ENCODE measurements at places on chromosomes 11 and 22.

- no peak for ATAC-seq
Observed at GRCh38 chr11:87290304-87290922, 252.7 kb downstream of the TMEM135 start.

DNA sequence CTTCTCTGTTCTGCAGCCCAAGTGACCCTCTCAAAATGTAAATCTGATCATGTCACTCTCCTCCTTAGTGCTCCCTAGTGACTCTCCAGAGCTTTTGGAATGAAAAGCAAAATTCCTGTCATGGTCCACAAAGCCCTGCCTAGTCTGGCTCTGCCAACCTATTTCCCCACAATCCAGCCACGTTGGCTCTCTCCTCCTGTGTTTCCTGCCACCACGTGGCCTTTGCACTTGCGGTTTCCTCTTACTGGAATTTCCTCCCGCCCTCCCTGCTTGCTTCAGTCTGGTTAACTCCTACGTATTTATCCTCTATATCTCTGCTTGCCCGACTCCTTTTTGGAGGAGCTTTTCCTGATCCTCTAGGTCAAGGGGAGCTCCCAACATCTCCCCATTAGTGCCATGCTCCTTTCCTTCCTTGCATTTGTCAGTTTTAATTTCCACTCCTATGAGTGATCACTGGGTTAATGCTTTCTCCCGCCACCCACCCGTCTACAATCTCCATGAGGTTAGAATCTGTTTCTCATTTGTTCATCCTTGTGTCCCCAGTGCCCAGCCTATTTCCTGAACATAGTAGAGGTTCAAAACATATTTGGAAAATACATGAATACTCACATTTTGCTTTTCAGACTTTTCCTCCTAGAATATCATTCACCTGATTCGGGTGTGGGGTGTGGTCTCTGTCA lies 11.5 kb downstream of the NNMT start:
- no peak for ATAC-seq

GRCh38 chr11:65857853-65858680 lies at the start of gene CFL1:
TSS of gene CFL1 (minus strand) at chr11:65858180. CDS start at chr11:65858099, 81 bp downstream.
- peak; percentile 76 for ATAC-seq

GRCh38 chr22:37070744-37071143 lies 19.2 kb downstream of the KCTD17 start:
- no peak for ATAC-seq

GRCh38 chr11:66258473-66258893 lies 10.0 kb upstream of the RAB1B start:
- ATAC-seq, result no peak

DNA sequence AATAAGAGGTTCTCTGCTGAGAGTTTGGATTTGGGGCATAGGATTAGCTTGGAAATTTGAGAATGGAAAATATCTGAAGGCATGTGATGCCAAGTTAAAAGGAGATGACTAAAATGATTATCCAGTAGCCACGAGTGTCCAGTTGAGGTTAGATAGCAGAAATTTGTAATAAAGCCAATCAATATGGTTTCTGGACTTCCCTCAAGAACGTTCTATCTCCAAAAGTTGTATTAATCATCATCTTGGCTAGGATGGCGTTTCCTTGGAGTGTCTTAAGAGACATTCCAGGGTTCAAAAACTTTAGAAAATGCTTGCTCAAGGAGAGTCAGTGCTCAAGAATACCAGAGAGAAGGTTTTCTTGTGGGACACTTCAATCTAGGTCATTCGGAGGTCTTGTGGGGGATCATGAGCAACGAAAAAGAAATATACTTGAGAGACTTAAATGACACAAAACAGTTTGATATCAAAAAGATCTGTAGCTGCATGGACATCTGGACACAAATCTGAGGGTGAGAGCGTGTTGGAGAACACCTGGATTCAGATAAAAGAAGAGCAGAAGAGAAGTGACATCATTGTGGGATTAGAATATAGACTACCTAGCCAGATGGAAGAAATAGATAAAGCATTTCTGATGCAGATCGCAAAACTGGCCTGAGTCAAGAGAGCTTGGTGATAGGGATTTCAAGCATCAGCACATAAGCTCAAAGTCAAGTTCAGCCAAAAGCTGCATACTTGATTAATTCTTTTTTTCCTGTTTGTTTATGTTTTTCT lies 97.7 kb downstream of the ARFGAP2 start:
- ATAC-seq, result no peak

GRCh38 chr11:59660621-59661020 lies 8.2 kb downstream of the PATL1 start:
- ATAC-seq, result no peak

GRCh38 chr11:69915501-69916250 lies 96.5 kb upstream of the FGF3 start:
- no peak for ATAC-seq

DNA sequence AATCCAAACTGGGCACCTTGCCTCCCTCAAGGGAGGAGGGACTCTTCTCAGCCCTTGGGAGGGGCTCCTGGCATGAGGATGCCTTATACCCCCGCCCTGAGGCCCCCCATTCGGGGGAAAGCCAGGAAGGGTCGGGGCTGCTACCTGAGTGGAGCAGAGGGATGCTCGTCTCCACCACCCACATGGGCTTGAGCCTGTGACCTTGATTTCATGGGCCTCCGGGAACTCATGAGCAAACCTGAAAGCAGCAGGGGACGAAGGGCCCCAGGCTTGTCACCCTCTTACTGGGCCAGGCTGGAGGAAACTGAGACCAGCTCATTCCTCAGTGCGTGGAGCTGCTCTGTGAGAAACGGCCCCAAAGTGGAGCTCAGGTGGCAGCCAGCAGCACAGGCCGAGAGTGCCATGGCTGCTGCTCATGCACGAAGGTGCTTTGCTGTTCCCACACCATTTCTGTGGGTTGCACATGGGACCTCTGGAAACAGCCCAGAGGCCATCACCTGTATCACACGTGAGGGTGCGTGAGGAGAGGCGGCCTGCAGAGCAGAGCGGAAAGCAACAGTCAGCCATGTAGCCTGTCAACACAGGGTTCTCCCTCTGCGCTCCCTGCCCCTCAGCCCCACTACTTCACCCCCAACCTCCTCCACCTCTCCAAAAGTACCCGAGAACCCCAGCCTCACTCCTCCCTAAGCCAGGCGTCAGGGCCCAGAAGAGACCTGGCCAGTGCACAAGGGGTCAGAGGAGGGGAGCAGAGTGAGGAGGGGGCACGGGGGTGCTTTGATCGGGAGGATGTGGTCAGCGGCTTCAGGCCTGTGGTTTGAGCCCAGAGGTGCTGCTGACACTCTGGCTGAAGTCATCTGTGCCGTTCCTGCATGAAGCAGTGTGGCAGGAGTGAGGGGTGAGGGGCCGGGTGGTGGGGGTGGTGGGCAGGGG lies 14.1 kb upstream of the IL2RB start:
- peak; percentile 59 for ATAC-seq

DNA sequence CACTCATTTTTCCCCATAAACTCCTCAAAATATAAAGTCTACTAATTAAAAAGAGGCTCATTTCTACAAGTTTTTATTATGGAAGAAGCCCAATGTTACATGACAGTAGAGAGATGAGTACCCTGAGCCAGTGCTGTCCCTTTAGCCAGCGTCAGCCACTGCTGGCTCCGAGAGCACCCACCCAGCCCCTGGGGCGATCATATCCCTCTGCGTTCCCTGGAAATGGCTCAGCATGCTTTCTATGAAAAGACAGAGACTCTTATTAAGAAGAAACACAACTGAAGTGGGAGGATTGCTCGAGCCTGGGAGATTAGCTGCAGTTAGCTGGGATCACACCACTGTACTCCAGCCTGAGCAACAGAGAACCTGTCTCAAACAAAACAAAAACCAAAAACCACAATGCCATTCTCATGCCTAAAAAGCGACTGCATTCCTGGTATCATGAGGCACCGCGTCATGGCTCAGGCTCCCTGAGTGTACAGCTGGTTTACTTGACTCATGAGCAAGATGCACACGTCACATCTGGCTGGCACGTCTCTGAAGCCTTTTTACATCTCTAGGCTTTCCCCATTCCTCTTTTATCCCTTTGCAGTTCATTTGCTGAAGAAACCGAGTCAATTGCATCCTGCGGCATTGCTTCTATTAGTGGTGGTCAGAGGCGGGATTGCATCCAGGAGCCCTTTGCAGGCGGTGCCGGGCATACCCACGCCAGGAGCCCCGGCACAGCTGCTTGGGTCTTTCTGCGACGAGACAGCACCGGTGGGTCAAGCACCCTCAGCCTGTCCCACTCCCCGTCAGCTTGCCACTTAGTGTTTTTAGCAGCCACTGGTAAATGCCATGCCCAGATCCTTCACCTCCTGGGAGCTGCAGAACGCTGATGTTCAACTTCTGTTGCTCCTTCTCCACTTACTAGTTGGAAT lies 119.9 kb downstream of the CTTN start:
- ATAC-seq, result no peak

DNA sequence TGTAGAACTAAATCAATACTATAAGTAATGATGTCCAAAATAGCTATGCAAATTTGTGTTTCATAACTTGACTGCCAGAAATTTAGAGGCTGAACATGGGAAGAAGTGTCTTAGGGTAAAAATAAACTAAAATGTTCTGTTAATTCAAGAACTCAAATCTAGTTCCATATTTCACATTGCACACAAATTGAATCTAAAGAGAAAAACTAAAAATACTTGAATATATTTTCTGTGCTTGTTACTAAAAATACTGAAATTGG lies 43.5 kb downstream of the FANCF start:
- ATAC-seq, result no peak

- ATAC-seq, result no peak
Observed at GRCh38 chr11:100831929-100832494, 144.9 kb downstream of the ARHGAP42 start.

GRCh38 chr11:58905011-58905720 lies 34.1 kb upstream of the GLYATL1 start:
- no peak for ATAC-seq

- ATAC-seq, result no peak
Observed at GRCh38 chr22:27900153-27900552, 18.9 kb downstream of the PITPNB start.

DNA sequence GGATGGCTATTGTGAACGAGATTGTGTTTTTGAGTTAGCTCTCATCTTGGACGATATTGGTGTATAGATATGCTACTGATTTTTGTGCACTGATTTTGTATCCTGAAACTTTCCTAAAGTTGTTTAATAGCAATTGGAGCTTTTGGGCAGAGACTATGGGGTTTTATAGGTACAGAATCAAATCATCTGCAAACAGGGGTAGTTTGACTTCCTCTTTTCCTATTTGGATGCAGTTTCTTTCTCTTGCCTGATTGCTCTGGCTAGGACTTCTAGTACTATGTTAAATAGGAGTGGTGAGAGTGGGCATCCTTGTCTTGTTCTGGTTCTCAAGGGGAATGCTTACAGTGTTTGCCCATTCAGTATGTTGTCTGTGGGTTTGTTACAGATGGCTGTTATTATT lies 8.9 kb upstream of the SCGB1D1 start:
- no peak for ATAC-seq

- peak; percentile 11 for ATAC-seq
Observed at GRCh38 chr11:128469220-128469619, 118.1 kb downstream of the ETS1 start.

DNA sequence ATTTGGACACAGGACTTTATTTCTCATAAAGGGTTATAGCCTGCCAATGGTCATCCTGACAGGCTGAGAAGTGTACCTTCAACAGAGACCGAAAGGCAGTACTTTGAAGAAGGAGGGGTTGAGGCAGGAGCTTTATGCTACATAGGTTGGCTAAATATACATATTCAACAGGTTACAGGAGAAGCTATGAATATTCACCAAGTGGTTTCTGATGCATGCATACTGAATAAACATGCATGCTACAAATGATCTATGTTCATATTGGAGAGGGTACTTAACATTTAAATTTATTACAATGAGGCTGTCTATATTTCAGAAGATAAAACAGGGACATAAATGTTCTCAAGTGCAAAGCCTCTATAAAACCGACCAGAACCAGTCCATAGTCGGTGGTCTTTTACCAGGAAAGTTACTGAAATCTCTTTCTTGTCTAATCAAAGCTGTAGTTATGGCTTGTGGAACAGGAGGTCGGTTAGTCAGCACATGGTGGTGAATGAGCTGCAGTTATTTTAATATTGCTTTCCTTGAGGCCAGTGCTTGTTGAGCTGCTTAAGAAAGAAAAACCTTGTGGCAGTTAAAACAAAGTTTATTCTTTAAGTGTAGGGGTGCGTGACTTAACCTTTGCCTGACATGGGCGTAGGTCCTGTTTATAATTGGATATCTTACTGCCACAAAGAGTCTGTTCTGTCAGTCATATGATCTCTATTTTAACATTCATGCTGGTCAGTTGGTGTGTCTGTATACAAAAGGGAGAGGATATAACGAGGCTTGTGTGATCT lies 19.5 kb downstream of the CNTF start:
- ATAC-seq, result no peak

GRCh38 chr11:71447791-71448256 lies 369 bp downstream of the DHCR7 start:
- ATAC-seq, result peak; percentile 15

- ATAC-seq, result no peak
Observed at GRCh38 chr22:33572086-33572485, 348.2 kb downstream of the LARGE1 start.

GRCh38 chr22:33429281-33429680 lies 371.1 kb upstream of the SYN3 start:
- no peak for ATAC-seq

DNA sequence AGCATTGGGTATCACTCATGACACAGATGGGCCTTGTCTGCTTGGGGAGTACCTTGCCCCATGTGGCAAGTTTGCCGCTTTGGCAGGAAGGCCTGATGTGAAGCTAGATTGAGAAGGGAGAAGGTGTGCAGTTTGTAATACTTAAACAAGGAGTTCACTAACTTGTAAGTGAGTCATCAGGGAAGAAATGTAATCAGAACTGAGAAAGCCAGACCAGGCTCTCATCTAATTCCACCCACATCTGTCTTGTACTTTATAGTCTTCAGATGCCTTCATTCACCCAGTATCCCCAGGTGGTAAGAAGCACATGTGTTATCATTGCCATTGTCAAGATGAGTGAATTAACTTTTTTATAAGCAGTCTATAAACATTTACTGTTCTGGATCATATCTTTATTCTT lies 116.0 kb upstream of the DDI1 start:
- ATAC-seq, result no peak

- no peak for ATAC-seq
Observed at GRCh38 chr11:34603129-34604001, 17.5 kb upstream of the EHF start.

DNA sequence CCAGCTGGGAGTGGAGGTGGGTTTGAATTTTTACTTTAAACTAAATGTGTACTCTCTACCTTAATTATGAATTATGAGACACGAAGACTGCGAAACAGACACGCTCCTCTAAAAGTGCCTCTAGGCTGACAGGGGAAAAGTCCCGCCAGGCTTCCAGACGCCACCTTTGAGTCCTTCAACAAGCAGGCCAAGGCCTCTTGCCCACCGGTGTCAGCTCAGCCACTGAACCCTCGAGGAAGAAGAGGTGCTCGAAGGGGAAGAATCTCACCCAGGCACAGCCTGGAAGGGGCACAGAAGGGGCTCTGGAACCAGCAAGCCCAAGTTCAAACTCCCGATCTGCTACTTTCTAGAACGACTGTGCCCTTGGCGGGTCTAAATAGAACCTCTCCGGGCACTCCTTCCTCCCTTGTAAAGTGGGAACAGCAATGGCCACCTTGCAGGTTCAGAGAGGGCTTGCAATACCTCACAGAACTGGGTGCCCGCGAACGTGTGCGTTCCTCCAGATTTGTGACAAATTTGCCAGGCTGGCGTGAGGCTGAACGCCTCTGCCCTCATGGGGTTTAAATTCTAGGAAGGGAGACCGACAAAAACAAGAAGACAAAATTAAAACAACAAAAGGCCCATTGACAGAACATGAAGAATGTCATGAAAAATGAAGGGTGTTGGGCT lies 158.5 kb upstream of the GRK3 start:
- ATAC-seq, result no peak

- ATAC-seq, result no peak
Observed at GRCh38 chr22:46612341-46612903, 7.8 kb upstream of the GRAMD4 start.

- no peak for ATAC-seq
Observed at GRCh38 chr11:104352036-104352435, 188.1 kb upstream of the PDGFD start.
